NCI-H1105 (cell line): ENCODE measurements at places on chromosomes 11 and 22.

DNA sequence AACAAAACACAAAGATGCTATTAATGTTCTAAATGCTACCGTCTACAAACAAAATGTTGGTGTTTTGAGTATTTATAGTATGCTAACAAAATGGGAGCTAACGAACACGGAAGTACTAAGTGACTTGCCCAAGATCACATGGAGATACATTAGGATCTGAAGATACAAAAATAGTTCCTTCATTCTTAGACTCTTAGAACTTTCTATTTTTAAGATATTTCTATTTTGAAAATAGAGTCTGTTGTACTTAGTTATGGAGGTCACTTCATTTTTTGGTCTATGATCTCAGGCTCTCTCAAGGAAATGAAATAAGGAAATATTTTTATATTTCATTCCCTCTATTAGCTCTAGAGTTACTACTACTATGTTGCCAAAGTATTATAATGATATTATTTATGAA lies 64.2 kb downstream of the APOL5 start:
- DNase-seq: no peak

GRCh38 chr11:10295064-10295901 lies 1.3 kb upstream of the SBF2 start:
- no peak for DNase-seq

DNA sequence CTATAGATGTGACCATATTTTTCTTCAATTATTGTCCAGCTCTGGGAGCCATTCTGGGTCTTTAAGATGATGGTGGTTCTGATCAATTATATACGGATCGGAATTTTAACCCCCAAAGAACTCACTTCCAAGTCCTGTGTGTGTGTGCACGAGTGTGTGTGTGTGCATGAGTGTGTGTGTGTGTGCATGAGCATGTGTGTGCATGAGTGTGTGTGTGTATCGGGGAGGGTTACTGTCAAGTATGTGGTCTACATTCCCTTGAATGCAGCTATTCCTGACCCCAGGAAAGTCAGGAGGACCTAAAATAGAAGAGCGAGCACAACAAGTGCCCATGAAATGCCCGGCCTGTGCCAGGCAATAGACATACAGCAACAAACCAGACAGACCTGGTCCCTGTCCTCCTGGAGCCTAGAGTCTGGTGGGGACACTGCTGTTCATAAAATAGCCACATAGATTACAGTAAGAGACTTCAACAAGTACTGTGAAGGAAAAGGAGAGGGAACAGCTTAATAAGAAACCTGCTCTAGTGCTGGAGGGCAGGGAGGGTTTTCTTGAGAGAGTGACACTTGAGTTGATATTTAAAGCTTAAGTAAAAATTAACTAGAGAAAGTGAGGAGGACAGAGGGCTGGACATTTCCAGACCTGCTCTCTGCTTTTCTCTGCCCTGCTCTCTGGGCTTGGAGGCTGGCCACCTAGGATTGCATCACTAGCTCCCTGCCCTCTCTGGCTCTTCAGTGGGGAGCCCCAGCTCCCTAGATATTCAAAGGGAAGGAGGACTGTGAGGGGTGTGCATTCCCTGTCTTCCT lies 66.1 kb upstream of the SPON1 start:
- no peak for DNase-seq

GRCh38 chr11:69983897-69984438 lies 94.1 kb upstream of the ANO1 start:
- no peak for DNase-seq

- no peak for DNase-seq
Measured at GRCh38 chr11:30025396-30026139, 8.7 kb upstream of the KCNA4 start.

GRCh38 chr22:31305194-31305593 lies 12.9 kb upstream of the PIK3IP1 start:
- DNase-seq: no peak

- DNase-seq: peak; percentile 95
Measured at GRCh38 chr22:38935023-38935422, 22.4 kb upstream of the APOBEC3A start.

GRCh38 chr22:36154423-36154945 lies 6.1 kb downstream of the APOL3 start:
- DNase-seq: no peak

DNA sequence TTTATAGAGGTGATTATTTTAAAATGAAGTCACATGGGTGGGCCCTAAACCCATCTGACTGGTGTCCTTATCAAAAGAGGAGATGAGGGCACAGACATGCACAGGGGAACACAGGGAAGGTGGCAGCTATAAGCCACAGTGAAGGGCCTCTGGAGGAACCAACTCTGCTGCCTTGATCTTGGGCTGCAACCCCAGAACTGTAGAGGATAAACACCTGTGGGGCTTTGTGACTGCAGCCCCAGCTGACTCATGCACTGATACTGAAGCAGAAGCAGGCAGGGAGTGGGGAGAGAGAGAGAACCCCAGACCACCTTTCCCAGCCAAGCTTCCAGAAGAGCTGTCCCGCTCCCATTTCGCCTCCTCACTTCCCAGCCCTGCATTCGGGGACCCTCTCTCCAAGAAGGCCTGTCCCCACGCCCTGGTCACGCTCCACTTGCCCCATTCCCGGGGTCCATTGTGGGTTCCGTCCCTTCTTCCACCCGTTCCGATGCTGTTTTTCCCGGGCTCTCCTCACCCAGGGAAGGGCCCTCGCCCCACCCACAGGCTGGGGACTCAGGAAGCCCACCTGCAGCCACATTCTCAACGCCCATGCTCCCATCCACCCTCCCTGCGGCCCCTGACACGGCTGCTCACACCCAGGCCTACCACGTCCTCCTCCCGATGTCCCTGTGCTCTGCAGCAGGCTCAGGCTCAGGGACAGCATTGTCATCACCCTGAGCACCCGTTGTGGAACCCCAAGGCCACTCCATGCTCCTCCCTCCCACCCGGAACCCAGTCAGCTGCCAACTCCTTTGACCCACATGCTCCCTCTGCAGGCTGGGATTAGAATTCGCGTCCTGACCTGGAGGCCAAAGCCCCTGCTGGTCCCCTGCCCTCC lies 90.8 kb upstream of the SHANK2 start:
- DNase-seq: peak; percentile 9

DNA sequence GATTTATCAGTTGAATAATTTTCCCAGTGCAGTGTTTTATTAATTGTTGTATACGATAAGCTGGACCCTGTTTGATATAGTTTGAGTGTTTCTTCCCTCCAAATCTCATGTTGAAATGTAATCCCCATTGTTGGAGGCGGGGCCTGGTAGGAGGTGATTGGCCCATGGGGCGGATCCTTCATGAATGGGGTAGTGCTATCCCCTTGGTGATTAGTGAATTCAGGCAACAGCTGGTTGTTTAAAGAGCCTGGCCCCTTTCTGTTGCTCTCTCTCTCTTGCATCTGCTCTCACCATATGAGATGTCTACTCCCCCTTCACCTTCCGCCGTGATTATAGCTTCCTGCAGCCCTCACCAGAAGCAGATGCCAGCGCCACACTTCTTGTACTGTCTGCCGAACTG lies 1.5 kb downstream of the OR5A1 start:
- no peak for DNase-seq

- DNase-seq: no peak
Measured at GRCh38 chr11:77379253-77379652, 77.8 kb upstream of the GDPD4 start.

GRCh38 chr11:120432056-120433018 lies 79.2 kb upstream of the GRIK4 start:
- DNase-seq: no peak
